ENCODE measurements at places on chromosomes 3 and 15. TPM values are rescaled to one million over a fixed set of nuclear protein-coding genes. Genes with fewer than 3 reads are reported as not detected.

Gene TBCCD1
- 24.1 TPM for total RNA-seq

Gene CELF6
- not detected for total RNA-seq

Gene ZBBX
- total RNA-seq = 0.07 TPM

Gene MBD4
- 35.6 TPM for total RNA-seq

Gene PIAS1
- total RNA-seq = 34.6 TPM

Gene GOLGA8K
- 0.66 TPM for total RNA-seq

Gene PAK6
- total RNA-seq = not detected

Gene LINGO1
- not detected for total RNA-seq

Gene CDHR4
- total RNA-seq = not detected

Gene DGKG
- 0.13 TPM for total RNA-seq

Gene ARPP21
- total RNA-seq = not detected

Gene PAQR5
- total RNA-seq = not detected

Gene GP5
- 0.14 TPM for total RNA-seq

Gene NUP210
- total RNA-seq = 0.53 TPM

Gene PLA1A
- 0.13 TPM for total RNA-seq

Gene EPHB1
- total RNA-seq = 0.79 TPM

Gene TMCO5A
- not detected for total RNA-seq

Gene LMAN1L
- under 0.01 TPM for total RNA-seq

Gene B3GALNT1
- total RNA-seq = 37.4 TPM
